ENCODE measurements at places on chromosomes 5 and 9. TPM values are rescaled to one million over a fixed set of nuclear protein-coding genes. Genes with fewer than 3 reads are reported as not detected.

ROR2 gene
- 16.5 TPM for polyA plus RNA-seq

MARCHF11 gene
- polyA plus RNA-seq, result 1.1 TPM

LCN6 gene
- polyA plus RNA-seq, result not detected

GADD45G gene
- polyA plus RNA-seq, result 3.3 TPM

PDE8B gene
- polyA plus RNA-seq, result 6.1 TPM

NMUR2 gene
- polyA plus RNA-seq, result 0.08 TPM

SLC36A3 gene
- polyA plus RNA-seq, result not detected

SLC45A2 gene
- 0.16 TPM for polyA plus RNA-seq

IFNA13 gene
- polyA plus RNA-seq, result not detected

GRM6 gene
- polyA plus RNA-seq, result 0.60 TPM

CEMIP2 gene
- 32.5 TPM for polyA plus RNA-seq

KCTD16 gene
- 2.2 TPM for polyA plus RNA-seq

EMB gene
- 3.7 TPM for polyA plus RNA-seq

DNM1 gene
- 216 TPM for polyA plus RNA-seq

GABRB2 gene
- polyA plus RNA-seq, result 1.2 TPM

EXOSC3 gene
- 39.6 TPM for polyA plus RNA-seq

EIF4E1B gene
- 0.07 TPM for polyA plus RNA-seq

TNFSF8 gene
- polyA plus RNA-seq, result 0.68 TPM

PRSS3 gene
- 1.4 TPM for polyA plus RNA-seq

LCP2 gene
- polyA plus RNA-seq, result 3.2 TPM

SLC6A7 gene
- 0.08 TPM for polyA plus RNA-seq

NHP2 gene
- 111 TPM for polyA plus RNA-seq

RGS3 gene
- 41.3 TPM for polyA plus RNA-seq

ORM1 gene
- 2.3 TPM for polyA plus RNA-seq

ACOT12 gene
- polyA plus RNA-seq, result 1.0 TPM

CBY3 gene
- not detected for polyA plus RNA-seq
